ENCODE measurements at places on chromosomes 7 and 10.

GRCh38 chr10:128152741-128153580 is 26.7 kb upstream of the MKI67 start:
- no peak for DNase-seq

- DNase-seq = no peak
These were observed 245.6 kb upstream of the FERD3L start for GRCh38 chr7:19390795-19391194.

DNA sequence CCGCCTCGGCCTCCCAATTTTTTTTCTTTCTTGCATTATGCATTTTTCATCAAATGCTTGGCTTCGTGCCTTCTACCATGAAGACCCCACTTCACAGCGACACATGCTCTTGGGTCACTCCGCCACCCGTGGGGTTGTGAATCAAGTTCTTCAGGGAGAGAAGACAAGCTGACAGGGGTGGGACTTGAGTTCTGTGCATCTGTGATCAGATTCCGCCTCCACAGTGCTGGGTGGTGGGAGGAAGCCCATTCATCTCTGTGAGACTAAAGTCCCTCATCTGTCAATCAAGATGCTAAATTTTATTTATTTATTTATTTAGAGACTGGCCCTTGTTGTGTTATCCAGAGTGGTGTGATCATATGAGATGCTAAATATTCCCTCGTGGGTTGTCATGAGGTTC is 333.0 kb downstream of the DPP6 start:
- no peak for DNase-seq

DNA sequence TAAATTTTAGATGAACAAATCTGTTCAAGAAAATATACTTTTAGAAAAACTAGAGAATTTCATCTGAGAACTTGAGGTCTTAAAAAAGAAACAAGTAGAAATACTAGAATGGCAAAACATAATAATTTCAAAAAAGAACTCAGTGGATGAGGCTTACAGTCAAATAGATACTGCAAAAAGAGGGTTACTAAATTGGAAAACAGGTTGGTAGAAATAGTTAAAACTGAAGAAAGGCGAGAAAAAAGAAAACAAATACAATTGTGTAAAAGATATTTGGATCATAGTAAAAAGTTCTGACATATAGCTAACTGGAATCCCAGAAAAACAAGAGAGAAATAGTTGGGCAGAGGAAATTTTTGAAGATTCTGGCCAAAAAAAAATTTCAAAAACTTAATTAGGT is 117.6 kb downstream of the HGF start:
- no peak for DNase-seq

DNA sequence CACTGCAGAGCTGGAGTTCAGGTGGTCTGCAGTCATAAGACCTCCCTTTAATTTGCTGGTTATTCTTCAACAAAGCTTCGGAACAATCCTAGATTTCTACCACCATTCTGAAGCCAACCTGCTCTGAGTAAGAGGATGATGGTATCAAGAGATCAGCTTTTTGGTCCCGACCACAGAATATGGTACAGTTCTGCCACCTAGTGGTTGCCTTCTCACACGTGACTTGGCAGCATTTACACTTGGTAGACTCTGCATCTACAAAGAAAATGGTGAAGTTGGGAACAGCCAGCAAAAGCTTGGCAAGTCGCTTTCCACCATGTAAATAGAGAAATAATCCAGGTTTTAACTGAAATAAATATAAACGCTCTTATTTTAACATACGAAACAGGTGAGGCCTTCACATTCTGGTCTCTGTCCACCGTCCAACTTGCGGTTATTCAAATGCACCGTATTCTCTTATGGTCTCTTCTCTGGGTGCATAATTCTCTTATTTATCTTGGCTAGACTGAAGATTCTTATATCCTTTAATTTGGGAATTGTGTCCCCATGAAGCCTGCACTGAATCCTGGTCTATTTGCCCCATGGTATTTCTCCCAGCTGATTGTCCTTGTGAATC is 173.9 kb upstream of the GRM3 start:
- DNase-seq = peak; percentile 15

- no peak for DNase-seq
These were observed 411.6 kb downstream of the NEBL start for GRCh38 chr10:20485554-20485953.

DNA sequence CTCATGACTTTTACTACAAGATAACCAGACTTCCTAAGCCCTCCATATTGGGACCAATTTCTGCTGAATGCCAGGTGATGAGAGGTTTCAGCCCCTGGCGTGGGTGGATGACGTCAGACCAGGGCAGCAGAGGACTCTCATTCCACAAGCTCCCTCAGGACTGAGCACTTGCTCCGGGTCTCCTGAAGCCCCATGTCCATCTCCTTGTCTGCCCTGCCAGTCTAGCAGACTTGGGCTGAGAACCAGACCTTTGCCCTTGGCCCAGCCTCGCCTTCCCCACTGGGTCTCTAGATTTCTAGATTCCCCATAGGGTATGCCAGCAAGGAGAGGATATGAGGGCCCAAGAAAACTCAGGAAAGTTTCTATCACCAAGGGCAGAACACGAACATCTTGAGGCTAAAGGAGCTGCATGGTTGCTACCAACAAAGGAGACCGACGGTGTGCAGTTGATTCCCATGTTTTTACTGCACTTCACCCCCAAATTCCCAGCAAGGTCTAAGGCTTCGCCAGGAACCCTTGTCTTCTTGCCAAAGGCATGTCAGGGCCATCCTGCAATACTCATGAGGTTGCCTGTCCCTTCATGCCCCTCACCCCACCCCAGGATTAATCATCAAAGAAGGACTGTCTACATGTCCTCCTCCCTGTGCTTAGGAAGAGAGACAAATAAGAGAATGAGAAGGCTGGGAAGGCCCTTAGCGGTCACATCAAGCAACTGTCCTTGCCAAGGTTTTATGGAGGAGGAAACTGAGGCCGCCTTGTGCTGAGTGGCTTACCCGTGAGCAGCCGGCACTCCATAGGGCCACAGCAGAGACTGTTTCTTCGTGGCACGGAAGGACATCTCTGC is 96.5 kb upstream of the MACROH2A2 start:
- DNase-seq = no peak
